Activated T-helper 2 cell treated with anti-CD3 and anti-CD28 coated beads, Interferon-gamma antibody, Interleukin-2, Interleukin-4, amounts not matched to agents 10 μg/mL and 5 μg/mL and 100 μg/mL, durations not matched to agents 14 hours and 24 hours and 36 hours (primary cell): ENCODE measurements at places on chromosomes 6 and 20.
A peak's percentile ranks its signal among the peaks of the same experiment; 100 is the strongest.

DNA sequence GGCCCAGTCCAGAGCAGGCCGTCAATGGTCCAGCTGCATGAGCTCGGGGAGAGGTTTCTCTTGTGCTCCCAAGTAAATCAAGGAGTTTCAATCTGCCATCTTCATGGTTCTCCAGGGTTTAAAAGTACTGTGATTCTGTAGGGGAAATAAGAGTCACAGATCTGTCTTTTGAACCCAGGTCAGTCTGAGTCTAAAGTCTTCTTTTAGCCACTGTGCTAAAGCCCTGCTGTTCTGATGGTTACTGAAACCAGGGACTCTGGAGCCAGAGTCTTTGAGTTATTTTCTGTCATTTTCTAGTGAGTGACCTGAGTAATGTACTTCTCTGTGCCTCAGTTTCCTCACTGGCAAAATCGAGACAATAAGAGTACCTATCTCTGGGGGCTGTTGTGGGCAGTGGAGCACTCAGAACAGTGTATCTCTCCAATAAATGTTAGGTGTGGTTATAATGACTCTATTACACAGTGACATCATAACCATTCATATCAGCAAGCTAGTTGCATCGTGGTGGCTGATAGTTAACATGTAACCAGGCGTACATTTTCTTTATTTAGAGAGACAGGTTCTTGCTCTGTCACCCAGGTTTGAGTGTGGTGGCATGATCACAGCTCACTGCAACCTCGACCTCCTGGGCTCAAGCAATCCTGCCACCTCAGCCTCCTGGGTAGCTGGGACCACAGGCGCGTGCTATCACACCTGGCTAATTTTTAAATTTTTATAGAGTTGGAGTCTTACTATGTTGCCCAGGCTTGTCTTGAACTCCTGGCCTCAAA, 74.6 kb upstream of the KCNG1 start:
- H3K4me3 ChIP-seq: no peak overlapping the region
- peaks cover 22% of the 10 kb centered on the region for H3K27me3 ChIP-seq
- no peak for DNase-seq
- peaks cover 5% of the 10 kb centered on the region for H3K4me1 ChIP-seq

GRCh38 chr6:85388531-85388930, 61.4 kb upstream of the NT5E start:
- no peaks in the 10 kb centered on the region for H3K27me3 ChIP-seq
- no peak overlapping the region for H3K4me3 ChIP-seq
- no peak for DNase-seq
- peaks cover 21% of the 10 kb centered on the region for H3K4me1 ChIP-seq
- no peak overlapping the region for H3K27ac ChIP-seq
- H3K36me3 ChIP-seq: no peaks in the 10 kb centered on the region

GRCh38 chr6:154928325-154928922, 66.7 kb upstream of the TIAM2 start:
- no peak overlapping the region for H3K27ac ChIP-seq
- H3K4me1 ChIP-seq: peaks cover 16% of the 10 kb centered on the region
- H3K36me3 ChIP-seq: no peaks in the 10 kb centered on the region
- no peaks in the 10 kb centered on the region for H3K27me3 ChIP-seq
- no peak overlapping the region for H3K4me3 ChIP-seq

DNA sequence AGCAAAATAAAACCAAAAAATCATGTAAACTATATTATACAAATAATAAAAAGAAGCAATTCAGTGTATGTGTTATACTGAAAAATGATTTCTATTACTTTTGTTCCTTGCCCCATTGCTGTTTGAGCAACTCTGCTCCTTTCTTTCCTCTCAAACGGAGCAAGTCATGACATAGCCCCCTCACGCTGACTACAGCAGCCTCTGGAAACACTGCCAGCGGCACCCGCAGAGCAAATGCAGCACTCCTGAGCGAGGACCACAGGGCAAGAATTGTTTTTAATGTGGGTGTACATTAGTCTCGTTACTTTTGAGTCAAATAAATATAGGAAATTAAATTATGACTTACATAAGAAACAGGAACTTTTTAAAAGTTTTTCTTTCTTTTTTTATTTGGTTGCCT, 350.1 kb upstream of the HSF2 start:
- H3K27me3 ChIP-seq: no peaks in the 10 kb centered on the region
- no peak for DNase-seq
- no peaks in the 10 kb centered on the region for H3K4me1 ChIP-seq
- no peaks in the 10 kb centered on the region for H3K36me3 ChIP-seq
- H3K27ac ChIP-seq: no peak overlapping the region
- no peak overlapping the region for H3K4me3 ChIP-seq

- H3K27ac ChIP-seq: no peak overlapping the region
- H3K27me3 ChIP-seq: no peaks in the 10 kb centered on the region
- no peaks in the 10 kb centered on the region for H3K36me3 ChIP-seq
These were observed 274.3 kb downstream of the CD109 start for GRCh38 chr6:73969971-73970970.

- no peak for DNase-seq
- no peaks in the 10 kb centered on the region for H3K27me3 ChIP-seq
- H3K4me1 ChIP-seq: peaks cover 6% of the 10 kb centered on the region
- H3K36me3 ChIP-seq: peaks cover 44% of the 10 kb centered on the region
- no peak overlapping the region for H3K27ac ChIP-seq
These were observed 78.4 kb downstream of the PREP start for GRCh38 chr6:105324386-105324950.

- no peak for DNase-seq
- no peaks in the 10 kb centered on the region for H3K36me3 ChIP-seq
- H3K27me3 ChIP-seq: no peaks in the 10 kb centered on the region
- H3K27ac ChIP-seq: no peak overlapping the region
- H3K4me1 ChIP-seq: no peaks in the 10 kb centered on the region
These were observed 953.7 kb upstream of the MANEA start for GRCh38 chr6:94623586-94623985.

DNA sequence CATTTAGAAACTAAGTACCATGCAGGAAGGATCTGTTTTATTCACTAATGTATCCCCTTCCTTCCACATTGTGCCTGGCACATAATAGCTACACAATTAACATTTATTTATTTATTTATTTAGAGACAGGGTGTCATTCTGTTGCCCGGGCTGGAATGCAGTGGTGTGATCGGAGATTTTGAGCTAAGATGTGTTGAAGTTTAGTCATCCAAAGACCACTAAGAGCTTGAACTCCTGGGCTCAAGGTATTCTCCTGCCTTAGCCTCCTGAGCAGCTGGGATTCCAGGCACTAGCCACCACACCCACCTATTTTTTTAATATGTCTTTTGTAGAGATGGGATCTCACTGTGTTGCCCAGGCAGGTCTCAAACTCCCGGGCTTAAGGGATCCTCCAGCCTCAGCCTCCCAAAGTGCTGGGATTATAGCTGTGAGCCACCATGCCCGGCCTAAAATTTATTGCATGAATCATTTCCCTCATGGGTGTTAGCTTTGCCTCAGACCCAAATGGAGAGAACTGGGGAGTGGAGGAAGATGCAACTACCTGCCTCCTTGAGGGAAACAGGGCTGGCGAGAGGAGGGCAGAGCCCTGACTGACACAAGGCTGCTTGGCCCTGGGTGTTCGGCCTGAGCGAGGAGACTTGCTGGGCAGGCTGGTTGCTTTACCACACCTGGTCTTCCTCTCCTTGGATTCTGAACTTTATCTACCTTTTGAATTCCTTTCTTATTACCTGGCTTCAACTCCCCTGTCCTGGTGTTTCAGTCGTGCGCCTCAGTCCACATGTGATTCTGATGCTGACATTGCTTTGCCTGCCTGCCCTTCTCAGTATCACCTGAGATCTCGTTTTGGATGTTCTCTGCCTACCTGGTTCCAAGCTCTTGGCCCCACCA, 1.7 kb upstream of the DYNLT1 start:
- peaks cover 36% of the 10 kb centered on the region for H3K36me3 ChIP-seq
- peak overlapping the region; percentile 97 for H3K27ac ChIP-seq
- no peaks in the 10 kb centered on the region for H3K27me3 ChIP-seq
- peak overlapping the region; percentile 88 for H3K4me3 ChIP-seq
- H3K4me1 ChIP-seq: peaks cover 63% of the 10 kb centered on the region
- no peak for DNase-seq

- no peak for DNase-seq
- no peak overlapping the region for H3K27ac ChIP-seq
These were observed 28.6 kb upstream of the YWHAB start for GRCh38 chr20:44856856-44857448.
